Peyer's patch (tissue), 4 donors: ENCODE measurements at places on chromosomes 16 and 17.

DNA sequence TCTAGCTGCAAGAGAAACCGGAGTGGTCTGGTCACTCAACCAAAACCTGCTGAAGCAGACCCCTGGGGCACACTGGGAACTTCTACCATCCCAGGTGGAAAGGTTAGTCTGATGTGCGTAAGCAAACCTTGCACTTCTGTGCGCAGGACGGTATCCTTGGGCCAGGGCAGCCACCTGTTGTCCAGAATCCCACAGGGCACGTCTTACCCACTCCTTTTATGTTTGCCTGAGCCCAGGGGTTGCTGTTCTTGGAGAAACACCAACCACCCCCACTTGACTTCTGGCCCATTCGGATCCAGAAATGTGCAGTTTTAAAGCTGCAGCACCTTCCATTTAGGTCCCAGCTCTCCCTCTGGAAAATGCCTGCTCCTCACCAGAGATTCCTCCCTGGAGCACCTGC is 18.7 kb downstream of the TBC1D24 start:
- H3K27me3 ChIP-seq = no peaks in the 10 kb centered on the region
- no peaks in the 10 kb centered on the region for H3K36me3 ChIP-seq
- no peak overlapping the region for H3K4me3 ChIP-seq

GRCh38 chr17:33779234-33779591 is 475.9 kb upstream of the CCL2 start:
- H3K4me1 ChIP-seq = no peaks in the 10 kb centered on the region
- no peaks in the 10 kb centered on the region for H3K36me3 ChIP-seq
- H3K4me3 ChIP-seq = no peak overlapping the region
- no peaks in the 10 kb centered on the region for H3K27me3 ChIP-seq
- peak; percentile 66 for DNase-seq

DNA sequence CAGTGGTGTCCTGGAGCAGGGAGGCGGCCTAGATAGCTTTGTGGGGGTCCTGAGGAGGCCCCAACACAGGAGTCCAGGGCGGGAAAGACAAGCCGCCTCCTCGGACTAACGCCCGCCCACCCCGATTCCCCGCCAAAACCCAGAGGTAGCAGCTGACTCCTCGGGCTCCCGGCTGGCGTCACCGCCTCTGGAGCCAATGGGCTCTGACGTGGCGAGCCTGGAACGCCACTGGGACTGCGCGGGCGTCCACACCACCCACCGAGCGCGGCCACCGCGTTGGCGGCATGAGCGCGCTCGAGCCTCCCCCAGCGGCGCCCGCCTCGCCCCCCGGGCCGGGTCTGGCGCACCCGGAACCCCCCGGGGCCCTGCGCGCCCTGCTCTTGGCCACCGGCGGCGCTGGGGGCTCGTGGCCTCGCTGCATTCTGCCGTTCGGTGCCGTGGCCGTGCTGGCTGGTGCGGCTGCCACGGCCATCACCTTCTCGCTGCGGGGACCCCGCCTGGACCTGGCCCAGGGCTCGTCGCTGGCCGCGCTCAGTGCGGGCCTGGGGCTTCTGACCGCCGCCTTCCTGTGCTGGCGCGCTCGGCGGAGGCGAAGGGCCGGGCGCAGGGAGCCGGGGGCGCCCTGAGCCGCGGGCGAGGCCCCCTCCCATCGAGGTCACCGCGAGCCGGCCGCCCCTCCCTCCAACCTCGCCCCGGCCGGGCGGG is 3.4 kb upstream of the NTN3 start:
- peaks cover 37% of the 10 kb centered on the region for H3K27me3 ChIP-seq
- H3K27ac ChIP-seq = peak overlapping the region; percentile 46
- peak overlapping the region; percentile 54 for H3K4me3 ChIP-seq
- DNase-seq = no peak
- peaks cover 42% of the 10 kb centered on the region for H3K4me1 ChIP-seq

DNA sequence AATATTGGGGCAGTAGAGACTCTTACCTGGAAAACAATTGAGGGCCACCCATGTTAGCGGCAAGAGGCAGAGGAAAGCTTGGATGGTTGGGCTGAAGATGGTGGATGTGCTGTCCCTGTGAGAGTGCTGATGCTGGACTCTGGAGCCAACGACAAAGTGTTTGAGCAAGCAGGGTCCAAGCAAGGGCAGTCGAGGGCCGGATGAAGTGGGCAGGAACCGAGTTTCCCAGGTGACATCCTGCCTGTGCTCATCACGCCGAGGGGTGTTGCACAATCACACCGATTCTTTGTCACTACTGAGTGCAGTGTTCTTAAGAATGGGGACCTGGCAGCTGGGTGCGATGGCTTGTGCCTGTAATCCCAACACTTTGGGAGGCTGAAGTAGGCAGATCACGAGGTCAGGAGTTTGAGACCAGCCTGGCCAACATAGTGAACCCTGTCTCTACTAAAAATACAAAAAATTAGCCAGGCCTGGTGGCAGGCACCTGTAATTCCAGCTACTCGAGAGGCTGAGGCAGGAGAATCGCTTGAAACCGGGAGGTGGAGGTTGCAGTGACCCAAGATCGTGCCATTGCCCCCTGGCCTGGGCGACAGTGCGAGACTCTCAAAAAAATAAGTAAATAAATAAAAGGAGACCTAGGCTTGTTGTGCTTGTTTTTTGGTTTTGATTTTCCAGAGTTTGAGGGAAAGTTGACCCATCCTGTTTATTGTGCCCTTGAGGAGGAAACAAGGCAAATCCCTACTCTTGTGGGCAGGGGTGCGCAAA is 6.1 kb downstream of the PYCARD start:
- no peak overlapping the region for H3K27ac ChIP-seq

DNA sequence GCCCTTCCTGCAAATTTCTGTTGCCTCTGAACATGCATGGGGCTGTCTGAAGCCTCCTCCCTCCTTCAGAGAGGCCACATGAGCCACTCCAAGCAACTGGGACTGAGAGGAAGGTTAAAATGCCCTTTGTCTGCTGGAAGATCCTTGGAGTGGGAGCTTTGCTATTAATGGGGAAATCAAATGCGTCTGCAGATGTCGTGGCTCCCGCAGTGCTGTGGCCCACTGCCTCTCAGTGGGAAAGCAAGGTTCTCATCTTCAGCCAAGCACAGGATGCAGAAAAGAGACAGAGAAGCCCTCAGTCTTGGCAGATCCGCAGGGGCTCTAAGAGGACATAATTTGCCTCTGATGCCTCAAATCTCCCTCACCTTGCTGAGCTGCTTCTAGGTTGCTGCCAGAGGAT is 34.8 kb downstream of the PEMT start:
- no peaks in the 10 kb centered on the region for H3K27me3 ChIP-seq
- no peaks in the 10 kb centered on the region for H3K36me3 ChIP-seq
- no peak for DNase-seq
- no peaks in the 10 kb centered on the region for H3K4me1 ChIP-seq
- no peak overlapping the region for H3K4me3 ChIP-seq

- no peaks in the 10 kb centered on the region for H3K36me3 ChIP-seq
- peak overlapping the region; percentile 6 for H3K27ac ChIP-seq
- H3K4me3 ChIP-seq = no peak overlapping the region
- peak; percentile 81 for DNase-seq
- no peaks in the 10 kb centered on the region for H3K27me3 ChIP-seq
- H3K4me1 ChIP-seq = peaks cover 5% of the 10 kb centered on the region
Measured at GRCh38 chr17:73196500-73196899, 3.6 kb downstream of the COG1 start.
